ENCODE measurements at places on chromosomes 3 and 15.

DNA sequence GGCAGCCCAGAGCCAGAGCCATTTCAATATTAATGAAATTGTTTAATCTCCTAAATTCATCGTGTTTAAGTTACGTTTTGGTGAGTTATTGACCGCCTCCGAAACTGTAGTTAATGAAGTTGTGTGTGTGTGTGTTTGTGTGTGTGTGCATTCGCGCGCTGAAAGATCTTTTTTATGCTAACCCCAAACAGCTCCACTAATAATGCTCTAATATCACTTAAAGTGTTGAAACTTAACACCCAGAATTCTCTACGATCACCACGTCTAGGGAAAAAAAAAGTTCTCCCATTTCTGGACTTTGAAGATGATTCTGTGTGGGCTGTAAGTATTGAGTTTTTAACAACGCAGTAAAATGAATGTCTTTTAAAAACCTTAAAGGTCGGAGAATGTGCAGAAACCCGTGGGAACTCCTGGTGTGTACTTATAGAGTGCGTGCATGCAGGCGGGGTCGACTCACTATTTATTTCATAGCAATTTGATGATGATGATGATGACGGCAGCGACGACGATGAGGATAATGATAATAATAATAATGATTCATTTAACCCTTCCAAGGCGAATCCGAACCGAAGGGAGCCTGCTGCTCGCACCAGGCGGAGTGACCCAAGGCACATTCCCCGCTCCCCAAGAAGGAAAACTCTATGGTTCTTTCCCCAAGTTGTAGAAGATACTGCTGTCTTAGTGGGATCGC lies 1.4 kb upstream of the FOXB1 start:
- no peak for DNase-seq

DNA sequence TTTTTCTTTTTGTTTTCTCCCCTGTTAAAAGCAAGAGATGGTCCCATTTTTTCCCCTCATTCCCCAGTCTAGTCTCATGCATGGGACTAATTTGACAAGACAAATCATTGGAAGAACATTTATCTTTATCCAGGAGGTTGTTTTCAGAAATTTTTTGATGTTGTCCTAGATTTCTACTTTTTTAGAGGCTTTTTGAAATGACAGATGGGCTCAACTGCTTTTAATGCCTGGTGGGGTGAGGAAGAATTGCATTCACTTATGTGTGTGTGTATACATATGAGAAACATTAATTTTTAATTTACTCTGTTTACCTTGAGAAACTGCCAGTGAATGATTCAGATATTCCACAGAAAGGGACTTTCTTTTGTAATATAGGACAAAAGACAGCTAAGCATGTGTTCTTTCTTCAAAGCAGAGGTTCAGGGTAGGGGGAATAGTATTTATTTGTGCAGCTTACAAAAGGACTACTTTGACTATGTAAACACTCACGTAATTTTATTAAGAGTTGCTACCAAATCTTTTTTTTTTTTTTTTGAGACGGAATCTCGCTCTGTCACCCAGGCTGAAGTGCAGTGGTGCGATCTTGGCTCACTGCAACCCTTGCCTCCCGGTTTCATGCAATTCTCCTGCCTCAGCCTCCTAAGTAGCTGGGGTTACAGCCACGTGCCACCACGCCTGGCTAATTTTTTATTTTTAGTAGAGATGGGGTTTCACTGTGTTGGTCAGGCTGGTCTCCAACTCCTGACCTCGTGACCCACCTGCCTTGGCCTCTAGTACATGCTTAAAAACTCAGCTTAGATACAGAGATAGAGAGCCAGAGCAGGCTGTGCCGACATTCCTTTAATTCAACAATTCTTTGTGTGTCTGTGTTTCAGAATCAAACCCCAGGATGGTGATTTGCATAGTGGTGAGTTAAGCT lies 130.1 kb upstream of the RARB start:
- no peak for DNase-seq

- no peak for DNase-seq
These were observed 552.3 kb downstream of the NAALADL2 start for GRCh38 chr3:175411405-175411804.

DNA sequence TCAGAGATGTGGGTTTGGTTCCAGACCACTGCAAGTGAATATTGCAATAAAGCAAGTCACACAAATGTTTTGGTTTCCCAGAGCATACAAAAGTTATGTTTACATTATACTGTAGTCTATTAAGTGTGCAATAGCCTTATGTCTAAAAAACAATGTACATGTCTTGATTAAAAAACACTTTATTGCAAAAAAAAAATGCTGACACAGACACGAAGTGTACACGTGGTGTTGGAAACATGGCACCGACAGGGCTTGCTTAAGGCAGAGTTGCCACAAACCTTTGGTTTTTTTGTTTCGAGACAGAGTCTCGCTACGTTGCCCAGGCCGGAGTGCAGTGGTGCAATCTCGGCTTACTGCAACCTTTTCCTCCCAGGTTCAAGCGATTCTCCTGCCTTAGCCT lies 50.1 kb downstream of the RAB11A start:
- no peak for DNase-seq

DNA sequence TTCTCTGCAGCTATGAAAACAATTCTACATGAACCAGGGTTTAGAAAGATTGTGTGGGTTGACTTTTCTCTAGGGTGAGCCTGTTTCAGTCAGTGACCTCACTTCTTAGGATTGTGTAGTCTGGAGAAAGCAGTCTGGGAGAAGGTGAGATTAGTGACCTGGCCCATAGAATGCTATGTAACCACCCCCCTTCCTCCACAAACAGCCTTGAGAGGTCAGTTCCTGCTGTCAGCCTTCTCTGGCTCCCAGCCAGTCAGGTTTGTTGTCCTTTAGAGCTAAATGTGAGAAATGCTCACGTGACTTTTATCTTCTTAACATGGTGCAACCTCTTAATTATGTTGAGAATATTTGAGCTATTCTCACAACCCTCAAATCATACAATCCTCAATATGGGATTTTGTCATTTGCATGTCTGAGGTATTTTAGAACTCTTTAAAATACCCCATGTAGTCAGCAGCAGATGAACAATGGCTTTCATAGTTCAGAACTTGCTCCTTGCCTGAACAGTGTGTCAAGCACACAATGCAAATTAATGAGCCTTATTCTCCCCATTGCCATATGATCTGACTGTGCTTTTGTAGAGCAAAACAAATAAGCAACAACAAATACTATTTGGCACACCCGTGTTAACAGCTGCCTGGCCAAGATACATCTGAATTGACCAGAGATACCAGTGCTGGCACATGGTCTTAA lies 311.6 kb downstream of the CNTN6 start:
- peak; percentile 28 for DNase-seq

GRCh38 chr3:112736805-112737566 lies 96.0 kb upstream of the CCDC80 start:
- DNase-seq, result no peak

DNA sequence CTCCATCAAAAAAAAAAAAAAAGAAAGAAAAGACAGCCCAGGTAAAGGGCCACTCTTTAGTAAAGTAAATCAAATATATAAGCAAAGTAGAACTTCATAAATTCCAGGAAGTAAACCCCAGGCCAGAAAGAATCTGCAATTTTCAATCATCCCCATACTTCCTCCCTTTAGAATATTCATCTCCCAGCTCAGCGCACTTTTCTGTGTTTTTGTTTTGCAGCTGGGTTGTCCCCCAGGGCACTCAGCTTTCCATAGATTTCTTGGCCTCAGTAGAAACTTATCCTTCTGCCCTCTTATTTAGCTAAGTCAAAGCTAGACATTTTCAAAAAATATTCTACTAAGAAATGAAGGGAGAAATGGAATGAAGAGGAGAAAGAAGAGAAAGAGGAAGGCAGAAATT lies 24.0 kb upstream of the SPRED1 start:
- no peak for DNase-seq

GRCh38 chr3:106119614-106120082 lies 250.8 kb upstream of the CBLB start:
- no peak for DNase-seq

DNA sequence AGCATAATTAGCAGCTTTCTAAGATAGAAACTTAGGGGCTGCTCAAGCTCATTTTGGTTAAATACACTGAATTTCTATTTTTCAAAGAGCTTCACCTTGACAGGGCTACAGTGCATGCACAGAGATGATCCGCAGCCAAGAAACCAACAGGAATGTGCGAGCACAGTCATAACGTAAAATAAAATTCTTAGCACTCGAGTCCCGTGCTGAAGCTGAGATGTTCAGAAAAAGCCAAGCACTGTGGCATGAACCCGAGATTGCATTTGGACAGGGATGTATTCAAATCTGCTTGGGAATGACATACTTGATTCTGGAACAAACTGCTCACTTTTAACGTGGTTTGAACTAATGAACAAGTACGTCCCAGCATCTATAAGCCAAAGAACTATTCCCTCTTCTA lies 340.3 kb downstream of the FOXP1 start:
- no peak for DNase-seq

GRCh38 chr3:159859836-159860235 lies 128.8 kb upstream of the IL12A start:
- no peak for DNase-seq

DNA sequence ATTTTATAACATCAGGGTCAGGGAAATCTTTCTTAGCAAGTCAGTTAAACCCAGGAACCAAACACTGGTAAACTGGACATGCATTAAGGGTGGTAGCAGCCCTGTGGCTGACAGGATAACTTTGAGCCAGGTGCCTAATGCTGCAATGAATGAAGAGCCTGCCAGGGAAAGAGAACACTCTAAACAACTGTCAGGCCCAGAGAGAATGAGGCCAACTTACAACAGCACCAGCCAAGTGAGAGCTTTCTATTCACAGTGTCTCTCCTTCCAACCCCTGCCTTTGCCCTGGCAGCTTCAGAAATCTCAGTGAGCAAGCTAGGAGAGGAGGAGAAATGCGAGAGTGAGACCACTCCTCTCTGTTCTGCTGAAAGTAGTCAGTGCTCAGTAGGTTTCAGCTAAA lies 50.4 kb upstream of the ATP2C1 start:
- no peak for DNase-seq

DNA sequence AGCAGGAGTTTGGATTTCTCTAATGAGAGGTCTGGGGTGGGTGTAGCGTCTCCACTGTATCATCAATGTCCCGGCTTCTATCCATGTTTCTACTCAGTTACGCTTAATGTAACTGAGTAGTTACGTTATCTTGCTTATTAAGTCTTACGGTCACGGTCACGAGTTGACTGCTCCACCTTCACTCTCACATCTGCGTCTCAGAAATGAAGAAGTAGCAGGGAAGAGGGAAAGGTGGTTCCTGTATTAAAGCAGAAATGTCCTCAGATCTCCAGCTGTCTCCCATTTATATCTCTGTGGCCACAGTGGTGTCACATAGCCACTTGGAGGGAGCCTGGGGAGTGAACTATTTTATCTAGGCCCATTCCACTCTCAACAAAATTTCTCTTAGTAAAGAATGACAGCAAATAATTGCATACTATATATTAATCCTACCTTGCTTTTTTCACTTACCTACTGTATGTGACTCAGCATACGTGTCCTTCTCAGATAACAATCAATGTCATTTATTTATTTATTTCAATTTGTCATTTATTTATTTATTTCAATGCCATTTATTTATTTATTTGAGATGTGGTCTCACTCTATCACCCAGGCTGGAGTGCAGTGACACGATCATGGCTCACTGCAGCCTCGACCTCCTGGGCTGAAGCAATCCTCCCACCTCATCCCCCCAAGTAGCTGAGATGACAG lies 39.7 kb upstream of the RNU6-1 start:
- no peak for DNase-seq

DNA sequence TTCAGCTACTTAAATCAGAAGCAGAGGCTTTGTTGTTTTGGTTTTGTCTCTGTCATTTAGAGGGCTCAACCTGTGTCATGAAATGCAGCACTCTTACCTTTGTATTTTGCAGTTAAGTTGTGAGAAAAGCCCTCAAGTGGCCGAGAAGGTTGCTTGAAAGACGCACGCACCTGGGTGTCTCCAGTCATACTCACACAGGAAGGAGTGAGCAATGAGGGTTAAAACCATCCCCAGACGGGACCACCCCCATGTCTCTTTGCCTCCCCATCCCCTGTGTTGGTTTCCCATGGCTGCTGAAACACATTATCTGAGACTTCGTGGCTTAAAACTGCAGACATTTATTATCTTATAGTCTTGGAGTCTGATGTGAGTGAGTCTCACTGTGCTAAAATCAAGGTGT lies 376.1 kb upstream of the CFAP20DC start:
- DNase-seq, result no peak

DNA sequence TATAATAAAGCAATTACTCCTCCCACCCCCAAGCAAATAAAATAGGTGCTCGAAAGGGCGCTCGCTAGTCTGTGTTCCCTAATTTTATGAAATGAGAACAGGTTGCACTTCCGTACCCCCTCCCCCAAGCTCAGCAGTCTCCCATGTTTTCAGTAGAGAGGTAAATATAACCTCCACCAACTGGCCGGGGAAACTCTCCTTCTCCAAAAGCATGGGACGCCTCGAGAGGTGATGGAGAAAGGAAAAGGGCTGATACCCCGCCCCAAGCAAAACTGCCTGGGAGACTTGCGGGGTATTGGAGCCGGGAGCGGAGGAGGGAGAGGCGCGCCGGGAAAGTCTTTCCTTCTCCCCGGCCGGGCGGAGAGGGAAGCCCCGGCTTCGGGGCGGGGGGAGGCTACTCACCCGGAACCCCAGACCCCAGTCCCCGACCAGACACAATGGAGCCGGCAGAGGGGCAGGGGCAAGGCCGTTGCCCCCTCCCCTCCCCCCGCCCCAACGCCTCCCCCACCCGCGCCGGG lies 605 bp downstream of the DCUN1D1 start:
- DNase-seq, result no peak

DNA sequence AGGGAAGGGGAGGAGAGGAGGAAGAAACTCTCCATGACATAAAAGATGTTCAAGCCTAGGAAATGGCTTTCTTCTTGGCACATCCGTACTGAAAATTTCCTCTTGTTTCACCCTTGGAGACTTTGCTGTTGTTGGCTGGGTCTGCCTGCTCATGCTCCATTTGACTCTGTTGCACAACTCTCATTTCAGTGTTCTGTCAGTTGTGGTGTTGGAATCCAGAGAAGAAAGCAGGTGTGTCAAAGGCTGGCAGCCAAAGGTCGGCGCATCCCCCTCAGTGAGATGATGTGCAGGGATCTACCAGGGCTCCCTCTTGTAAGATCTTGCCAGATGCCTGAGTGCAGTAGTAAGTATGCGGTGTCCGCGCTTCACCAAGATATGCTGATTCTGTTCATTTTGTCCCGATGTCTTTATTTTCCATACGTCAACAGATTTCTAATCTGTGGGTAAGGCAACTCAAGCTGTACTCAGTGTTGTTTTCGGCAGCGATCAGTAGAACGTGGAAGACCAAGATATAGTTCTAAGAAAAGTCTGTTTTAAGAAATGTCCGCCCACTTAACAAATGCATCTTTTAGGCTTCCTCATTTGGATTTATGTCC lies 265.2 kb upstream of the GOLGA6L4 start:
- DNase-seq, result no peak

GRCh38 chr15:25778161-25778560 lies 85.0 kb downstream of the ATP10A start:
- no peak for DNase-seq

- no peak for DNase-seq
These were observed 97.4 kb upstream of the CCDC80 start for GRCh38 chr3:112738366-112738765.

- DNase-seq, result peak; percentile 52
These were observed 435 bp downstream of the RAB27A start for GRCh38 chr15:55289011-55289745.

Data from left lung (tissue), 14 donors.